ENCODE measurements at places on chromosomes 7 and 10.

DNA sequence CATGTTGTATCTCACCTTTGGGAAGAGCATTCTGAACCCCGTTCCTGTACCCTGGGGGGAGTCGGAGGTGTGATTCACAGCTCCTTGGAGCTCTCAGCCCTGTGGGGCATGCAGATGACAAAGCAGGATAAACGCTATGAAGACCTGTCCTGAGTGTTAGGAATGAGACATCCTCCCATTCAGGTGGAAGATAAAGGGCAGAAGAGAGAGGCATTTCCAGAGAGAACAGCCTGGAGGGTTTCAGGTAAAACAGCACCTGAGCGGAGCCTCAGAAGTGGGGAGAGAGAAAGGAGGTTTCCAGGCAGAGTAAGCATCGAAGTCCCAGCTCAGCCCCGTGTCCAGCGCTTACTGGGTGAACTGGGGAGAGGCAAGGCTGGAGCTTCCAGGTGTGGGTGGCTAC, 288.9 kb downstream of the KLF6 start:
- DNase-seq, result no peak

DNA sequence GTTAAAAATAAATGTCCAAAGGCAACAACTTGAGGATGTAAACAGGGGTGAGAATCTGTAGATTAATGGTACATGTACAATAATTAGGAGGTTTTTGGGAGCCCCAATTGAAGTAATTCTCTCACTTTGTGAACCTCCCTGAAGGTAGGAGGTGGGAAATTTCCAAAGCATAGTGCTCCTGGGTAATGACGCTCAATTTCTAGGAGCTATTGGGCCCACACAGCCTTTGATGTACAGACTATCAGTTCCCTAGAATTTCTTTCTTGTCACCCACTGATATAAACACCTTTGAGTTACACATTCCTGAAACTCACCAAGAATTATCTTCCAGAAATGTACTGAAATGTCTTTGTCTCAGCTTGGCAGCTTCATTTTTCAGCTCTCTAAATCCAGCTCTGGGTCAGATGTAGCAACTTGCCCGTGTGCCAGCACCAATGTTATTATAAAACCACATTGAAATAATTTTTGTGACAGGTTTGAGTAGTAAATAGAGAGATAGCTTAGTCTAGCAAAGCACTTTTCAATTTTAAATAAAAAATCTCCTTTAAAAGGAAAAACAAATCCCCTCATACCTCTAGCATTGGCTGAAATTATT, 36.6 kb upstream of the GALNT17 start:
- no peak for DNase-seq

DNA sequence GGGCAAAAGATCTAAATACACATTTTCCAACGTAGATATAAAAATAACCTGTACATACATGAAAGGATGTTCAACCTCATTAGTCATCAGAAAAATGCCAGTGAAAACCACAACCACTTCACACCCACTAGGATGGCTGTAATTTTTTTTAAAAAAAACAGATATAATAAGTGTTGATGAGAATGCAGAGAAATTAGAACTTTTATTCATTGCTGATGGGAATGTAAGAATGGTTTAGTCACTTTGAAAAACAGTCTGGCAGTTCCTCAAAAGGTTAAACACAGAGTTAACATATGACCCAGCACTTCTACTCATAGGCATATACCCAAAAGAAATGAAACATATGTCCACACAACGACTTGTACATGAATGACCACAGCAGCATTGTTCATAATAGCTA, 32.3 kb upstream of the PRKCQ start:
- no peak for DNase-seq

DNA sequence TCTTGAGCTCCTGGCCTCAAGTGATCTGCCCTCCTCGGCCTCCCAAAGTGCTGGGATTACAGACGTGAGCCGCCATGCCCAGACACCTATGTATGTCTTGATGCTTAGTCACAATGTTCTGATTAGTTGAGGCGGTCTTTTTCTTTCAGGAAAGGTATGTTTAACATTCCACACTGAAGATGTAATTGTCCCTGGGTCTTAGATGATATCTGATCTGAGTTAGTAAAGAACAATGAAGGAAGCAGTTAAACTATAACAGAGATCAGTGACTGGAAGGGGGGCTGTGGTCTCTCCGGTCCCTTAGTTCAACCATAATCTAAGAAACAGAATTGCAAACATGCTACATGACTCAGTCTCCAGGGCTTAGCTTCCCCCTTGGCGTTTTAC, 31.5 kb upstream of the SH2D4B start:
- no peak for DNase-seq

DNA sequence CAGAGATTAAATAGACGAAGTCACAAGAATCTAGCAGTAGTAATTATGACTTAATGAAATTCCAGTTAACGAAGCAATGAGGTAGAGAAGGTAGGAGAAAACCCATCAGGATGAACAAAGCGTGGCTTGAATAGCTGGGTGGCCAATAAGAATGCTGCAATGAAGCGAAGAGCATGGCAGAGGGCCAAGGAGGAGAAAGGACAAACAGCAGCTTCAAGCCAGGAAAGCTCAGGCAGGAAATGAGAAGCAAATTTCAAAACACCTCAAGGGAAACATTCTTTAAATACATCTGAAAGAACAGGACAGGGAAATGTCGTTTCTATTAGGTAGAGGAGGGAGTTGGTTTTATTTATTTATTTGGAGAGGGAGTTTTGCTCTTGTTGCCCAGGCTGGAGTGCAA, 122.5 kb downstream of the KIAA1217 start:
- no peak for DNase-seq

DNA sequence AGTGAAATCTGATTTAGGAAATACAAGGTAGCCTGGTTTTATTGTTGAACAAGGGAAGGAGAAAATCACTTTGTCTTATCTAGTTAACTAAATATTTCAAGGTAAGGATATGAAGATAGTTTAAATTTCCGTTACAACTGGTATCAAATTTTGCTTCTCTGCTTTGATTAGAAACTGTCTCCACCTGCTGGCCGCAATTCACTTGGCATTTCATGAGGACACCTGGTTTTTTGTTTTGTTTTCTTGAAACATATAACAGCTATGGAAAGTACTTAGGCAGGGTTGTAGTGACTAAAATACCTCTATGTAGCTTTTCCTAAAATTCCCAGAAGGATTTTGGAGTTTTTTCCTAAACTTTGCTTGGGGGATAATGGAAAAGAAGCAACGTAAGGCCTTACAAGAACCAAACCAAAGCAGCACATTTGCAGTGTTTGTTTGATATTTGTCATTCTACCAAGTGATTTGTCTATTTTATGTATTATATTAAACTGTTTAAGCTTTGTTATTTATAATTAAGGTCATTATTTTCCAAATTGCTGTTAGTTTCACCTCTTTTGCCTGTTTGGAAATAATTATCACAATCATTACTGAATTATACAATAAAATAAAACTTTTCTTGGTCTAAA, 73.6 kb downstream of the AHCYL2 start:
- no peak for DNase-seq

Measured in stimulated activated CD4-positive, alpha-beta T cell treated with anti-CD3 and anti-CD28 coated beads, Interleukin-1b, Interleukin-23, amount 100 ng/mL, for 1 hour (primary cell).